Right atrium auricular region (tissue), 2 donors: ENCODE measurements at places on chromosomes 3 and 15. TPM values are rescaled to one million over a fixed set of nuclear protein-coding genes. Genes with fewer than 3 reads are reported as not detected.

CDCP1 gene
- total RNA-seq: 0.48 TPM

GPR160 gene
- 0.75 TPM for total RNA-seq

CMC1 gene
- total RNA-seq: 27.4 TPM

WDR72 gene
- total RNA-seq: not detected

SLC12A1 gene
- total RNA-seq: not detected

PPM1L gene
- 23.8 TPM for total RNA-seq

PRSS50 gene
- total RNA-seq: 0.12 TPM

MST1 gene
- total RNA-seq: 8.0 TPM

GPR176 gene
- total RNA-seq: 6.7 TPM

ALDH1A3 gene
- 14.7 TPM for total RNA-seq

MYEF2 gene
- total RNA-seq: 11.1 TPM

FOXL2 gene
- total RNA-seq: not detected

CFAP20DC gene
- not detected for total RNA-seq

GPR87 gene
- not detected for total RNA-seq

ATOSA gene
- 36.7 TPM for total RNA-seq

HIGD2B gene
- total RNA-seq: not detected

- no peak for DNase-seq
Measured at GRCh38 chr3:13550791-13551360, 2.0 kb downstream of the FBLN2 start.

DNA sequence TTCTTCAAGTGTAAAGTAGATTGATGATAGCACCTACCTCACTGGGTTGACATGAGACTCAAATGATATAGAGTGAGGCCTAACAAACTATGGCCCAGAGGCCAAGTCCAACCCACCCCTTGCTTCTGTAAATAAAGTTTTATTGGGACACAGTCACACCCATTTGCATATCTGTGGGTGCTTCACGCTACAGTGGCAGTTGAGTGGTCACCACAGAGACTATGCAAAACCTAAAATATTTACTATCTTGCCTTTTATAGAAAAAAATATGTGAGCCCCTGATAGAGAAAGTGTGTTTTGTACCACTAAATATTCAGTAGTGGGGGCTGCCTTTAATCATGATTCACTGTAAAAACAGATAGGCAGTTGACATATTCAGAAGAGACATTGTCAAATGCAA is 38.0 kb downstream of the ACAN start:
- no peak for DNase-seq

DNA sequence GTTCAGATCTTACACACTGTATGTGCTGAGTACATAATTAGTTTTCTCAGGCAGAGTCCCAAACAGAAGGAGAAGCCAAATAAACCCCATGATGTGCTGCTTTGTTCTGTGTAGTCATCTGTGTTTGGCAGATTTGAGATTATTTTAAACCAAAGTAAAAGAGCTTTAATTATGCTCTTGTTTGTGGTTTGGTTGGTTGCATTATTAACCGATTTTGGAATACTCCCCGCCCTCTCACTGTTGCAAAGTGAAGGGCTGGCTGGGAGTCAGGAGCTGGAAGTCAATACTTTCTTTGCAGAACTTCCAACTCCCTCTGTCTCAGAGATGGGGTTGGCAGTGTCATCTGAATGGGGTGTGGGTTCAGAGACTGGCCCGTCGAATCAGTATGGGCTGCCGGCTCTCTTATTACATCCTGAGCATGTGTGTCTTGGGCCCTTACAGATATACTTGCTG is 34.4 kb downstream of the SLCO3A1 start:
- DNase-seq: no peak

- DNase-seq: no peak
Measured at GRCh38 chr3:57787867-57788623, 31.9 kb downstream of the SLMAP start.

GRCh38 chr3:32281570-32282106 is 43.2 kb downstream of the CMTM8 start:
- DNase-seq: no peak

GRCh38 chr15:66933932-66934867 is 131.2 kb upstream of the SMAD3 start:
- DNase-seq: no peak

- no peak for DNase-seq
Measured at GRCh38 chr3:25820816-25821486, 31.1 kb downstream of the OXSM start.

GRCh38 chr3:197736010-197736490 is 654 bp downstream of the RUBCN start:
- no peak for DNase-seq

GRCh38 chr15:99423186-99424130 is 142.3 kb upstream of the MEF2A start:
- DNase-seq: no peak

DNA sequence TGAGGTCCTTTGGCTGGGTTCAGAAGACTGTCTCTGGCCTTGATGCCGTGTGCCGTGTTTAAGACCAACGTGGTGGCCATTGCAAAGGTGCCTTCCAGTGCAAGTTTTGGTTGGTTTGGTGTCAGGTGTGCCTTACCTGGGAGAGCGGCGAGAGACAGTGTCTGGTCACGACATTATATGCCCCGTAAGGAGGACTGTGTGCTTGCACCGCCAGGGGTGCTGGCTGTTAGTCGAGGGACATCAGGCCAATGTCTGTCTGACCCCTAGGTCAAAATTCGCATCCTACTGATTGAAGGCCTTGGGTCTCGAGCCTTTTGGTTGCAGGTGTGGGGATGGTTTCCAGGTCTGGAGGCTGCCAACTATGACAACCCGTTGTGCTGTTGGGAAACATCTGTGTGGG is 111.9 kb downstream of the SNRPN start:
- DNase-seq: no peak

GRCh38 chr3:147890114-147890513 is 480.9 kb downstream of the ZIC1 start:
- DNase-seq: no peak

GRCh38 chr3:73614419-73614818 is 10.3 kb downstream of the PDZRN3 start:
- DNase-seq: peak; percentile 72

GRCh38 chr15:62365795-62366442 is 200.8 kb upstream of the C2CD4B start:
- no peak for DNase-seq

GRCh38 chr3:129829640-129830039 is 63.9 kb downstream of the TMCC1 start:
- no peak for DNase-seq

- DNase-seq: no peak
Measured at GRCh38 chr15:49877873-49878521, 241.0 kb downstream of the ATP8B4 start.

GRCh38 chr3:73552700-73553099 is 72.0 kb downstream of the PDZRN3 start:
- no peak for DNase-seq

DNA sequence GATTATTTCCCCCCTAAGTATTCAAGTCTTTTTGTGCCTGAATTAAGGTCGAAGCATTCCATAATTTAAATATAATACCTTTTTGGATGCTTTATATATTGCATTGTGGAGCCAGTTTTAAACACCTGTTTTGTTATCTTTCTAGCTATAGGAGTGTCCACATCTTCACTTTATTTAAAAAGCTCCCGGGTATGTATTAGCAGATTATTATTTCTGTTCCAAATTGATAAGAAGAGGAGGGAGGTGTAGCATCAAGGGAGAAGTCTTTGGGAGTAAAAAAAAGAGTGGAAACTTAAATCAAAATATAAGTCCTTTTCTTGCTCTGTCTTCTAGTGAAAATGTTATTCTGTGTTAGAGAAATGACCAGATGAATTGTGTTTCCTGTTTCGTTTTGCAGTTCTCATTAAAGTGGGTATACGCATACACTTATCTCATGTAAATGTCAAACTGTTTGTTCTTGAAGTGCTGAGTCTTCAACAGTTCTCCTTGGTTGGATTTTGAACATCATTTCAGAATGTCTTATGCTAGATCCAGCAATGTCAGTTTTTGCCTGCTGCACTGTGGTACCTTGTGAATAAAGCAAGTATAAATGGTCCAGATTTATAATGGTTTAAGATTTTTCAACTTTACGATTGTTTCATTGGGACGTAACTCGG is 105.8 kb downstream of the FNDC3B start:
- no peak for DNase-seq

DNA sequence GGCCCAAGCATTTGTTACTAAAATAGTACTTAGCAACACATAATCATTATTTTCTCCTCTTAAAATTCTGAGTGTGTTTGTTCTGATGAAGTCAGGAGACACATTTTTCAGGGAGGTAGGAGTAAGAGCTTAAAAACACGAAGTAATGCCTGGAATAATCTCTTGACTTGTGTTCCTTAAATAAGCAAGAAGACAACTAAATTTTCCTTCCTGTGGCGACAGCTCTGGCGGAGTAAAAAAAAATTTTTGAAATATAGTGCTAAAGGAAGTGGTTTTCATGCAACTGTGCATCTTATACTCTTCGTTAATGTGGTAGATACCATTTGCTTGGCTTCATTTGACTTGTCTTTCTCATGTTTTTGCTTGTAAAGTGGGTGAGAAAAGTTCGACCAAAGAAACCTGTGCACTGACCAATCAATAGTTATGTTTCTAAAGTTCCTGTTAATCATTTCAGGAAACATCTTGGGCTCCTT is 11.1 kb upstream of the MBNL1 start:
- DNase-seq: no peak

DNA sequence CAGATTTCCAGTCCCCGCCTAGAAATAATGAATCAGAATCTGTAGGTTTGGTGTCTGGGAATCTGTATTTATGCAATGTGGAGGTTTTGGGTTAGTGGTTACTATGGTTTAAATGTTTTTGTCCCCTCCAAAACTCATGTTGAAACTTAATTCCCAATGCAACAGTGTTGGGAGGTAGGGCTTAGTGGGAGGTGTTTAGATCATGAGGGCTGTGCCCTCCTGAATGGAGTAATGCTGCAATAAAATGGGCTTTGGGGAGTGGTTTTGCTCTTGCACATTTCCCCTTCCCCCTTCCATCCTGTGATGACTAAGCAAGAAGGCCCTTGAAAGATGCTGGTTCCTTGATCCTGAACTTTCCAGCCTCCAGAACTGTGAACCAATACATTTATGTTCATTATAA is 9.2 kb upstream of the RFC4 start:
- no peak for DNase-seq

DNA sequence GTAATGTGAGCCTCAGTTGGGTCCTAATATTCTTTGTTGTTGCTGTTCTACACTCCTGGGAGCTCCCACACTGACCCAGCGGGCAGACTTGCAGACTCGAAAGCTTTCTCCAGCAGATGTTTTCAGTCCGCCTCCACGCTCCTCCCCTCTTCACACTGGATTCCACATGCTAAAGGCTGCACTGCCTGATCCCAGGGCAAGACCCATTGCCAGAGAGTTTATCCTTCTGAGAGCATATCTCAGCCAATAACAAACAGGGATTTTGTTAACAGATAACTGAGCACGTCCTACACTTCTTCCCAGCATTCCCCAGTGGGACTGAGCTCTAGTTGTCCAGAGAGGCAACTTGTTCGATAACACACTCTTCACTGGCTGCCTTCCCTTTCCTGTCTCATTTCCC is 8.0 kb upstream of the COL6A6 start:
- DNase-seq: peak; percentile 63

DNA sequence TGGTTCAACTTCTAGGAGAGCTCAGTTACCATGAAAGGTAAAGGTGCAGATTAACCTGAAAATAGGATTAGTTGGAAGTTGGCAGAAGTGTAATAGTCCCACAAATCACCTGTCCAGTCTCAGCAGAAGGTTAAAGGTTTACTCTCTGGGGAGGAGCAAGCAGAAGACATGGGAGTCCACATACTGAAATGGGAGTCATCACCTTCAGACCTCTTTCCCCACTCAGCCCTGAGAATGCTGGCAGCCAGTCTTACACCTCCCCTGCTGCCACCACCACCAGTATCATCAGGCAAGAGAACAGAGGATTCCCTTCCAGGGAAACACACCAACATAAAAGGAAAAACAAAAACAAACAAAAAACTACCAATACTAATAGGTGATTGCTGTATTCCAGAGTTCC is 13.8 kb upstream of the PLA2G4D start:
- DNase-seq: no peak

DNA sequence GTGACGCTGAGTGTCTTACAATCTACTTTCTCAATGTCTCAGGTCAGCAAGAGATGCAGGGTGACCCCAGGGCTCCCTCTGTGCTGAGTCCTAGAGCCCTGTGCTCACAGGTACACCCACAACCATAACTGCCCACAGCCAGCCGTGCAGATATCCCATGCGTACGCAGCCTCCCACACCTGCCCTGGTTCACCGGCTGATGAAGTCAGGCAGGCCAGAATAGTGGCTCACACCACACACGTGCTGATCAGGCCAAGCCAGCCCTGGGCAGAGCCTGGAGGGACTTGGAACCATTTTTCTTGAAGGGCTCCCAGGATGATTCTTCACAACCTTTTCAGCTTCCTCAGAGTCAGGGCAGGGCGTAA is 63.6 kb upstream of the RPL32 start:
- no peak for DNase-seq

GRCh38 chr15:73844356-73844755 is 29.0 kb upstream of the TBC1D21 start:
- no peak for DNase-seq

DNA sequence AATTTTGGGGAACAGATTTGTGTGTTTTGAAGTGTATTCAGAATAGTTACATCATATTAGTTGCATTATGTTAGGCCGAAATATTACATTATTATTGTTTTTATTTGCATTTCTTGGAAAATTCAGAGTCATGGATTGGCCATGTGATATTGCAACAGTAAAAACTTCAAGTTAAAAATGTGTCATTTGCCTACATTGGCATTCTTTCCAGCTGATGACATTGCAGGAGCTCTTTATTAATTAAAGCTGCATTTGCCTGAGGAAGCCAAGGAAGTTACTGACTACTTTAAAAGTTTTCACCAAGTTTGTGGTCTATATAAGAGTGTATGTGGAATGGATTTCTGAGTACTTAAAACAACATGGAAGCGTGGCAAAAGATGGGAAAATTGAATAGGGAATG is 726.4 kb upstream of the SGO1 start:
- DNase-seq: no peak

- no peak for DNase-seq
Measured at GRCh38 chr15:74613089-74613952, 2.3 kb upstream of the CLK3 start.

- no peak for DNase-seq
Measured at GRCh38 chr3:22935040-22935439, 268.1 kb upstream of the UBE2E2 start.

DNA sequence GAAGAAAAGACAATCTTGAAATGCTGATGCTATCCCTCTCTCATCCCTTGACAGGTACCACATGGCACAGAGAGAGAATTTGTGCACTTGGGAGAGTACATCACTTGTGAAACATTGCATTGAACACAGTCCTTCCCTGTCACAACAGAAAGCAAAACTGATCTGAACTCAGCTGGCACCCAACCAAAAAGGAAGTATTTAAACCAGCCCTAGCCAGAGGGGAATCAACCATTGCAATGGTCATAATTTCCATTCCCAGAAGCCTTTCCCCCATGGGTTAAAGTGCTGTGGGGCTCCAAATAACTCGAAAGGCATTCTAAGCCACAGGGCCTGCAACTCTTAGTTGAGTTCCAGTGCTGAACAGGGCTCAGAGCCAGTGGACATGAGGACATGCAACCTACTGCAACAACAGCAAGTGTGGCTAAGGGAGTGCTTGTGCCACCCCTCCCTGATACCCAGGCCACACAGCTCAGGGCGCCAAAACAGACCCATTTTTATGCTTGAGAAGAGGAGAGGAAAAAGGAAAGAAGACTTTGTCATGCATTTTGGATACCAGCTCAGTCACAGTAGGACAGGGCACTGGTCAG is 530.8 kb upstream of the BCHE start:
- DNase-seq: no peak
